ENCODE measurements at places on chromosomes 16 and 17.
A peak's percentile ranks its signal among the peaks of the same experiment; 100 is the strongest.

DNA sequence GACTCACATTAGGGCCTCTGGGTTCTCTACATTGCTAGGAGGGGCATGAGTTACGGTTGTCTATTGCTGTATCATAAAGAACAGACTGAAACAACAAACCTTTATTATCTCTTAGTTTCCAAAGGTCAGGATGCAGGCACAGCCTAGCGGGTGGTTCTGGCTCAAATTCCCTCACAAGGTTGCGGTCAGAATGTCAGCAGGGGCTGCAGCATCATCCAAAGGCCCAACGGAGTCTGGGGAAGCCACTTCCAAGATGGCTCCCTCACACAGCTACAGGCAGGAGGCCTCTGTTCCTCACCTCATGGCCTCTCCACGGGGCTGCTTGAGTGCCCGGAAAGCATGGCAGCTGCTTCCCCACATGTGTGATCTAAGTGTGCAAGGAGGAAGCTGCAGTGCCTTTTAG, 29.6 kb upstream of the ZFPM1 start:
- DNase-seq: no peak

DNA sequence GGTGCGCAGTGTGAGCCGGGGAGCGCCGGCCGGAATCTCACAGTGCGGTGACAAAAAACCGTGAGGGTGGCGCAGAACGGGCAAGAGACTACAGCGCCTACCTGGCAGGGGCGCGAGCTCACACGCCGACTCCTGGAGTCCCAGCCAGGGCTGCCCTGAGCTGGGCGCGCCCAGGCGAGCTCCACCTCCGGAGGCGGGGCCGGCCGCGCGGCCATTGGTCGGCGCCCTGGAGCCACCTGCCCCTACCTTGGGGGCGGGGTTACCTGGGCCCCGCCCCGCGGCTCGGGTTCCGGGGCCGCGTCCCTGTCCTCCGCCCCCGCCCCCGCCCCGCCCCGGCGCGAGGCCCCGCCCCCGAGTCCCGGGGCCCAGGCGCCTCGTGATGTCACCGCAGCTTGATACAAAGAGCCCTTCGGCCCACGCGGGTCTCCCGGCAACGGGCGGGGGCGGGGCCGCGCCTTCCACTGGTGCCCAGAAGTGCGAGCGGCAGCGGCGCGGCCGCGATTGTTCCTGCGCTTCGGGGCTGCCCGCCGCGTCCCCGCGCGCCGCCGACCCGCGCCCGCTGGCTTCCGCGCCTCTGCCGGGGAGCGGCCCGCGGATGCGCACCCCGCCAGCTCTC, 96.3 kb downstream of the RAB11FIP4 start:
- DNase-seq: peak; percentile 99

DNA sequence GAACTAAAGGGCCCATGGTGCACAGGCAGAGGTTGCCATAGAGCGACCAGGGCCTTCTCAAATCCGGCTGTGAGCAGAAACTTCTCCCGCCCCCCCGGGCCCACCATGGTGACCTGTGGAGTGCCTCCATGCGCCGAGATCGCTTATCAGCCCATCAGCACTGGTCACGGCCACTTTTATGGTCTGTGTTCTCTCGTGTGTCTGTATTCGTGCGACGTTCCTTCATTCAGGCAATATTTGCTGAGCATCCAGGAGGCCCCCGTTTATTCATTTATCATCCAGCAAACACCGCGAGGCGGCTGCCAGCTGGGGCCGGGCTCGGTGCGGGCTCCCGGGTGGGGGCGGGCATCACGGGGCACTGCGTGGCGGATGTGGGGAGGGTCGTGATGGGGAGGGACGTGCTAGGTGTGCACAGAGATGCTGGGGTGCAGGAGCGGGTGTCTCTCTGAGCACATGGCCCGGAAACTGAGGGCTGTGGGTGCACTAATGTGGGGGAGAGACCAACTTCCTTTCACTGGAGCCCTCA, 88.0 kb upstream of the CBX4 start:
- DNase-seq: no peak

GRCh38 chr17:62705778-62706597, 78.5 kb downstream of the MRC2 start:
- peak; percentile 85 for DNase-seq

- DNase-seq: no peak
Measured at GRCh38 chr16:86391486-86391885, 118.8 kb upstream of the FOXF1 start.

DNA sequence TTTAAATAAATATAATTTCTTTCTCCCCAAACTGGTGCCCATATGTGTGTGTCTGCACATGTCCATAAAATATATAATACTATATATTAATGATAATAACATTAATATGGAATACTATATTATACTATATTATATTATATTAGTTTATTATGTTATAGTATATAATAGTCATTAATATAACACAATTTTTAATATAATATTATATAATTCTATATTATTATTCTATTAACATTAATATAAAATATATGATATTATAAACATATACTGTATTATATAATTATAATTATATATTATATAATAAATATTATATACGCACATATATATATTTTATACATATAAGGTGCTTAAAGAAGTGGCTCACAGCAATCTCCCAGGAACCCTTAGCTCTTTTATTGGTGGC, 513.0 kb upstream of the CDH11 start:
- no peak for DNase-seq

- DNase-seq: no peak
Measured at GRCh38 chr16:17770104-17770503, 299.3 kb upstream of the XYLT1 start.

- DNase-seq: no peak
Measured at GRCh38 chr16:47979616-47980182, 176.1 kb downstream of the ABCC12 start.

GRCh38 chr17:61722398-61722797, 131.4 kb upstream of the NACA2 start:
- no peak for DNase-seq

DNA sequence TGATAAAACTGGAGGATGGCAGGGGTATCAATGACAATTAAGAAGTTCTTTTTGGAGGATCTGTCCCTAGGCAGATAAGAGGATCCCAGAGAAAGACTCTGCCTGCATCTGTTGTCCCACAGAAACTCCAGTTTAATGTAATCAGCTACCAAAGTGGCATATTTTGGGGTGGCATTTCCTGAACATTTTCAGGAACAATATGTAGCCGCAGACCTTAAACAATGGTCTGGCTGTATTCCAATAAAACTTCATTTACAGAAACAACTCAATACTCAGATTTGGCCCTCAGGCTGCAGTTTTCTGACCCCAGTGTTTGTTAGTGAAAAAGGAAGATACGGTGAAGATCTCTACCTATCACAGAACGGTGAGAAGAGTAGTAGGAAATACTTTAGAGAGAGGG, 46.1 kb downstream of the KCNJ16 start:
- no peak for DNase-seq

DNA sequence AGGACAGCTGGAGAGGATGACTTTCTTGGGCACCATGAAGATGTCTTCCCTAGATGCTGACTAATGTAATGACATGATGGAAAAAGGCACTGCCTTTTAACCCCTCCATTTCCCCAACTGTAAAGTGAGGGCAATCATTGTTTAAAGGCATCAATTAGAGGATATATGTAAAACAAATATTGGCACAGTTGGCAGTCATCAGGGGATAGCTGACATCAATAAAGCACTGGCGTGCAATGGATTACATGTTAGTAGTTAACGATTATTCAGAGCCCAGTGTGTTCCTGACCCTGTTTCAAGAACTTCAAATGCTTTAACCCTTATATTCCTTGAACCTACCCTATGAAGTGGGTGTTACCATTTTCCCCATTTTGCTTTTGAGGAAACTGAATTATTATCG, 100.7 kb downstream of the TMEM114 start:
- DNase-seq: no peak

- peak; percentile 99 for DNase-seq
Measured at GRCh38 chr17:78365561-78366108, 5.8 kb upstream of the SOCS3 start.

- peak; percentile 85 for DNase-seq
Measured at GRCh38 chr16:4506450-4506849, 30.3 kb downstream of the HMOX2 start.

GRCh38 chr16:11551842-11552241, 34.9 kb downstream of the LITAF start:
- DNase-seq: no peak

DNA sequence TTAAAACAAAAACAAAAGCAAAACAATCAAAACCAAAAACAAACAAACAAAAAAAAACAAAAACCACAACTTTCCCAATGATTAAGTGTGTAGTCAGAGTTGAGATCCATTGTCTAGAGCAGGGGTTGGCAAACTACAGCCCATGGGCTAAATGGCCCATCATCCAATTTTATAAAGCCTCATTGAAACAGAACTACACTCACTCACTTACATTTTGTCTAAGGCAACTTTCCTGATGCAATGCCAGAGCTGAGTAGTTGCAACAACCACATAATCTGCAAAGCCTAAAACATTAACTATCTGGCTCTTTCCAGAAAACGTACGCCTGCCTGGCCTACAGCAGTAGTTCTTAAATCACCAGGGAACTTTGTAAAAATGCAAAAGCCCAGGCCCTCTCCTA, 124.1 kb downstream of the SOX9 start:
- DNase-seq: no peak

DNA sequence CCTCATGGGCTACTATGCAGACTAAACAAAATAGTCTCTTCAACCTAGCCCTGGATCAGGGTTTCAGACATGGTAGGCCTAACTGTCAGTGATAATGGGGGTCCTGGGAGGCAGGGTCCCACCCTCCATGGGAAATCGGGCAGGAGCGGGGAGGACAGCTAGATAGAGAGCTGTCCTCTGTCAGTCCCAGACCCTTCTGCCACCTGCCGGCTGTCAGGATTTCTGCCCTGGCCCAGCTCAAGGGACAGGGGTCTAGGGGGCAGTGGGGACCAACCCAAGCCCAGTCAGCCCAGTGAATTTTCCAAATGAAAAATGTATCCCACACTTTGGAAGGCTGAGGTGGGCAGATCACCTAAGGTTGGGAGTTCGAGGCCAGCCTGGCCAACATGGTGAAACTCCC, 5.3 kb downstream of the CA7 start:
- peak; percentile 36 for DNase-seq

GRCh38 chr17:70265471-70265870, 96.1 kb downstream of the KCNJ2 start:
- DNase-seq: no peak

DNA sequence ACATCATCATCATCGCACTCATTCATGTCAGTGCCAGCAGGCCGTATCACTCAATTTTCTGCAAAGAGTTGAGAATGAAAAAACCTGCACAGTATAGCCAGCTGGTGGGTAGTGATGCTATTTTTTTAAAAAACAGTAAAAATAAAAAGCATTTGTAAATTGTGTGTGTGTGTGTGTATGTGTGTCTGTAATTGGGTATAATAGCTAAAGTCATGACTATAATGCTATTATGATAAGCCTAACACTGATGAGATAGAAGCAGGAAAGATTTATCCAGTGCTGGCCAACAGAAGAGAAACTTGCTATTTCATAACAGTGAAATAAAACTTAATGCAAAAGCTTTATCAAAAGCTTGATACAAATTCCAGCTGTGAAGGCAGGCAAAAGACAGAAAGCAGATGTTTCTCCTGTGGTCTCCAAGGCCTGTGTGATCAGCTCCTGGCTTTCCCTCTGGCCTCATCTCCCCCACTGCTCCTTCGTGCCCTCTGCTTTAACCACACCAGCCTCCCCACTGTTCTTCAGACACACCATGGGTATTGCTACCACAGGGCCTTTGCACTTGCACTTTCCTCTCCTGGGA, 206.2 kb upstream of the IRX5 start:
- no peak for DNase-seq

DNA sequence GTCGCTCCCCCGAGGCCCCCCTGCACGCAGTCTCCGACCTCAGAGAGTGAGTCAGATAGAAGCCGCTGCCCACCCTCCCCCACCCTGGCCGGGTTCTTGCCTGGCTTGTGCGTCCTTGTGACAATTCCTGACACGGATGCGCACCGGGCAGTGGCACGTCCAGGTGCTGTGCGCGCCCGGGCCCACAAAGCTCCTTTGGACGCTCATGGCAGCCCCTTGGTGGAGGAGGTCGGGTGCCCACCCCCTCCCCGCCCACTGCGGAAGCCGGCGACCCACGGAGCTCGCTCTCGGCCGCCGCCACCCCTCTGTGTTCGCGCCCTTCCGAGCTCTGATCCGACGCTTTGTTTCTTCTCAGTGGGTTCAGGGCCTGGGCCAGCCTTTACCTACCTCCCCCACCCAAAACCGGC, 662 bp upstream of the TUBB3 start:
- DNase-seq: peak; percentile 99

- peak; percentile 44 for DNase-seq
Measured at GRCh38 chr17:27751166-27751565, 49.2 kb downstream of the NOS2 start.

DNA sequence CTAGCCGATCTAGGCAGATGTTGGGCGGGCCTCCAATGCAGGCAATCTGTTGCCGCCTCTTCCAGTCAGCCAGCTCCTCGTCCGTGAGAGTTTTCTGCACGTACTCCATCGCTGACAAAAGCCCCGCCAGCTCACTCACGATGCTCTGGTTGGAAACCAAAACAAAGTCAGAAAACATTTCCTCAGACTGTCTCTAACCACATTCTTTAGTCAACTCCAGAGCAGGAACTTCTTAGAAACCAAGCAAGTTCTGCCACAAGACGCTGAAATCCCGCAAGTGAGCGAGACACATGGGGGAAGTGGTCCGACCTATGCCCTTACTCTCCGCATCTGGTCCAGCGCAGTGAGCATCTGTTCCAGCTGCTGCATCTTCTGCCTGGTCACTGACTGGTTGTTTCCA, 49.1 kb downstream of the STAT5A start:
- DNase-seq: no peak

DNA sequence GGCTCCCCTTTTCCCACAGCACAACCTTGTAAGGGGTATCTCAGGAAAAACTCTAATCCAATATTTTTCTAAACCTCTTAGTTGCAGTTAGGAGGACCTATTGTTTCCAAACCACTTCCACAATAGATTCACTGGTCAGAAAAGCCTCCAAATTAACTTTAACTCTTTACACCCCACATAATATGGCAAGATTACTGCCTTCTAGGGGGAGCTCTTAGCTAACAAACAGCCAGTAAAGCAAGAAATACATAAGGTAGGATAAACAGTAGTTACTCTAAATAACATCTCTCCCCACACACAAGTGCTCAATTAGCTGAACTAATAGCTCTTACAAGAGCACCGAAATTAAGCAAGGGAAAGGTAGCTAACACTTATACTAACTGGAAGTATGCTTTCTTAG, 192.1 kb upstream of the KIF2B start:
- no peak for DNase-seq

GRCh38 chr16:21324267-21324666, 46.2 kb upstream of the CRYM start:
- DNase-seq: no peak

All from islet precursor cell (in vitro differentiated cells).